ENCODE measurements at places on chromosomes 5 and 9. TPM values are rescaled to one million over a fixed set of nuclear protein-coding genes. Genes with fewer than 3 reads are reported as not detected.

Gene PITX1
- total RNA-seq, result not detected

Gene EPB41L4B
- 94.3 TPM for total RNA-seq

Gene CENPK
- 0.60 TPM for total RNA-seq

DNA sequence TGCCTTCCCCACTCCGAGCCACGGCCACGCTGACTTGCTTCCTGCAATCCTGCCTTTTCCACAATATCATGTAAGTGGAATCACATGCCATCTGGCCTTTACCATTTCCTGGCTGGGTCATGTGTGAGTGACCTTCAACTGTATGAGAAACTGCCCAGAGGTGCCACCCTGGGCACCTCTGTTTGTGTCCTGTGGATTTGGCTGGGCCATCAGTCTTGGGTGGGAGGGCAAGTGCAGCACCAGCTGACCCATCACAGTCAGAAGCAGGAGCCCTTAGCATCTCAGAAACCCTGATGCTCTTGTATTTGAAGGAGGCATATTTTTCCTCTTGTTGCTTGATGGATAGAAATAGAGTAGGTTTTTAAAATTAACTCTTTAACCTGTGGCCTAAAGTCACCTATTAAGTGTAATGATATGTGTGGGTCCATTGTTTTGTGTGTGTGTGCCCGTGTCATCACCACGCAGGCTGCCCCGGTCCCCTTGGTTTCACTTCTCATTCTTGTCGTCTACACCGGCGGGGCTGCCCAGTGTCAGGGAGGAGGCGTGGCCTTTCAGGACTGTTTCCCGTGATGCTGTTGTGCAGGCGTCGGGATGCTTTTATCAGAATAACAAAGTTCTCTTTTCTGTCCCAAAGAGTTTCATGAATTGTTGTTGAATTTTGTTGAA, 52.1 kb upstream of the CACNA1B start:
- H3K27ac ChIP-seq, result no peak overlapping the region
- H3K4me1 ChIP-seq, result no peaks in the 10 kb centered on the region
- H3K4me3 ChIP-seq, result no peak overlapping the region
- no peaks in the 10 kb centered on the region for H3K36me3 ChIP-seq
- H3K27me3 ChIP-seq, result no peaks in the 10 kb centered on the region
- no peak for DNase-seq

DNA sequence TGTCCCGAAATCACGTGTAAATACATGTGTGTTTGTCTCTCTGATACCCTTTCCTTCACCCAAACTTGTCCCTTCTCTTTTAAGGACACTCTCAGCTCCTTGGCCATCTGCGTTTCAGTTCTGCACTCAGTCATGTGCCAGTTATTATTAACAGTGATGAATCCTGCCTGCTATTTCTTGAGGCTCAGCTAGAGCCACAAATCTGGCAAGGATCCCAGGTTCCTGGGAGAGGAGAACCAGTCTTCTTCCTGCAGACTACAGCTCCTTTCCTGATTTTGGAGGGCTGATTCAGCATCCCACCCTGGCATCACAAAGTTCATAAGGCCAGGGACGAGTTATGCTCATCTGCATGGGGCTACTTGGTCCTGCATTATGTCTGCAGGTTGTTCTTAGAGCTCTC, 5.6 kb downstream of the MAMDC2 start:
- H3K27ac ChIP-seq, result no peak overlapping the region
- no peak overlapping the region for H3K4me3 ChIP-seq
- DNase-seq, result no peak
- H3K27me3 ChIP-seq, result no peaks in the 10 kb centered on the region
- peaks cover 6% of the 10 kb centered on the region for H3K4me1 ChIP-seq
- no peaks in the 10 kb centered on the region for H3K36me3 ChIP-seq

Gene SLC6A7
- total RNA-seq, result not detected

Gene DDX4
- total RNA-seq, result 0.31 TPM

DNA sequence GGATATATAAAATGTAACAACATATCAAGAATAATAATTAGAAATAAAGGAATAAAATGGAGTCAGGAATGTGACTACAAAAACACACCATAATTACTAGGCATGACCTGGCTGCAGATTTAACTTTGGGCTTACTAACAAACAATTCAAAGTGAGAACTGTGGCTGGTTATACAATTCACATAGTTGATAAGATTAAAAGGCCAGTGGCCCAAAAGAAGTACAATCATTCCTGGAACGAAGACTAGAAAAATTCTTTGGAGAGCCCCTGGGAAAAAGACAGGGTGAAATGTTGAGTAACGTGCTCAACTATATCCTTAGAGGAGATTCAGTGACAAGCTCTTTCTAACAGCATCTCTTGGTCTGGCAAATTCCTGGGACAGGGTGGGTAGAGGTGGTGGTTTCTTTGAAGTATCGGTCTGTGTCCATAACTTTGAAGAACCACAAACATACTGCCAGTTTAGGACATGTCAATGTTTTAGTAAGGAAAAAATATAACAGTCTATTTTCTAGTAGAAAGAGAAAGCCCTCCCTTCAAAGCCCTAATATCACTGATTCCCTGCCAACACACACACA, 75.0 kb upstream of the IL6ST start:
- H3K27ac ChIP-seq, result no peak overlapping the region
- H3K4me1 ChIP-seq, result peaks cover 5% of the 10 kb centered on the region
- no peaks in the 10 kb centered on the region for H3K27me3 ChIP-seq
- H3K4me3 ChIP-seq, result no peak overlapping the region
- no peaks in the 10 kb centered on the region for H3K36me3 ChIP-seq
- no peak for DNase-seq

Gene TMOD1
- 17.0 TPM for total RNA-seq

GRCh38 chr5:74035521-74035937, 409.5 kb downstream of the ARHGEF28 start:
- H3K36me3 ChIP-seq, result no peaks in the 10 kb centered on the region
- H3K27me3 ChIP-seq, result no peaks in the 10 kb centered on the region
- no peak overlapping the region for H3K27ac ChIP-seq

Gene ZNF484
- 4.6 TPM for total RNA-seq

Gene MYOT
- 0.28 TPM for total RNA-seq

Gene TXNDC8
- not detected for total RNA-seq

DNA sequence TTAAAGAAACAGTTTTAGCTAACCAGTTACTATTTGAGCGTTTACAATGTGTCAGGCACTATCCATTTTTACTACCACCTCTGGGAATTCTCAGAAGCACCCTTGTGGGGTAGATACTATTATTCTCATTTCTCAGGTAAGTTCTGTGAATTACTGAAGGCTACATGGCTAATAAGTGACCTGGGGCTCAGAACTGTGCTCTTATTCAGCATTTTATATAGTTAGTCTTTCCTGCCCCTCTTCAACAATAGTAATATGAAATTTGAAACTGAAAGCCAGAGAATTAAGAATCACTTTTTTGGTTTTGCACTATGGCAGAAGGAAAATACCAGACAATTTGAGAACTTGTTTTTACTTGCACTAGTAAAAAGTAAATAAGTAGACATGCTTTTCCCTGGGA, 11.8 kb downstream of the ELL2 start:
- H3K4me1 ChIP-seq, result peaks cover 24% of the 10 kb centered on the region
- no peak overlapping the region for H3K27ac ChIP-seq

DNA sequence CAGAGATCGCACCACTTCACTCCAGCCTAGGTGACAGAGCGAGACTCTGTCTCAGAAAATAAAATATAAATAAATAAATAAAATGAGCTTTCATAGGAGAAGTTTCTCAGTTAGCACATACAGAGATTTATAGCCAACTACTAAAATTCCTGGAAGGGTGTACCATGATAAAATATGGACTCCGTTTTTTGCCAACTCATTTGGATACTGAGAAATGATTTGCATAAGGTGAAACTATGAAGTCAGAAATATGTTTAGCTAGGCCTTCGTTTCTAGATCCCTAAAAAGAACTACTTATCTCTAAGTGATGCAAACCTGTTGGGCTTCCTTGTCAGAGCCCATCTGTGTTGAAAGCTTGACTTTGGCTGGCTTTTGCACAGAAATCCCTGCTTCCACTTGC, 56.9 kb upstream of the SLC1A1 start:
- no peaks in the 10 kb centered on the region for H3K36me3 ChIP-seq
- DNase-seq, result no peak
- no peaks in the 10 kb centered on the region for H3K27me3 ChIP-seq
- H3K4me3 ChIP-seq, result no peak overlapping the region
- no peaks in the 10 kb centered on the region for H3K4me1 ChIP-seq

- no peaks in the 10 kb centered on the region for H3K36me3 ChIP-seq
- no peaks in the 10 kb centered on the region for H3K27me3 ChIP-seq
- no peak for DNase-seq
- no peak overlapping the region for H3K4me3 ChIP-seq
- no peaks in the 10 kb centered on the region for H3K4me1 ChIP-seq
These were observed 31.8 kb downstream of the FABP6 start for GRCh38 chr5:160260881-160261815.

DNA sequence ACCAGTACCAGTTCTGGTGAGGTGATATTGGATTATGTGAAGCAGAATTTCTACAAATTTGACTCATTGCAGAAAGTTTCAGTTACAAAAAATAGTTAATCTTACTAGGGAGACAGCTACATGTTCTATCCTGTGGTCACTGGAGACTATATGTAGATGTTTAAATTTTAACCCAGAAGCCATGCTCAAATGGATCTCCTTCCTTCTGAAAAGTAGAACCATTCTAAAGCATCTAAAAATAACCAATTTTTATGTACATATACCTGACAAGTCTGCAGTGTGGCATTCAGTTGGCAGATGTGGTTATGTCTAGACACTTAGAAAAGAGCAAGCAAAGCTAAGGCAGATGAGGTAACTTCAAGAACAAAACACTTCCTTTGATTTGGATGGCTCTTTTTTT, 65.5 kb upstream of the POU4F3 start:
- no peak overlapping the region for H3K4me3 ChIP-seq
- peaks cover 62% of the 10 kb centered on the region for H3K36me3 ChIP-seq
- no peaks in the 10 kb centered on the region for H3K27me3 ChIP-seq
- H3K4me1 ChIP-seq, result no peaks in the 10 kb centered on the region
- DNase-seq, result no peak

GRCh38 chr9:19026375-19026774, 6.6 kb downstream of the SAXO1 start:
- no peak for DNase-seq
- H3K4me3 ChIP-seq, result no peak overlapping the region
- no peaks in the 10 kb centered on the region for H3K4me1 ChIP-seq
- H3K27me3 ChIP-seq, result no peaks in the 10 kb centered on the region
- H3K36me3 ChIP-seq, result no peaks in the 10 kb centered on the region

- no peak for DNase-seq
- no peaks in the 10 kb centered on the region for H3K4me1 ChIP-seq
- no peak overlapping the region for H3K4me3 ChIP-seq
- H3K27me3 ChIP-seq, result no peaks in the 10 kb centered on the region
- H3K27ac ChIP-seq, result no peak overlapping the region
These were observed 470.7 kb upstream of the BRINP1 start for GRCh38 chr9:119839888-119840287.

- no peaks in the 10 kb centered on the region for H3K27me3 ChIP-seq
- H3K4me3 ChIP-seq, result no peak overlapping the region
- DNase-seq, result no peak
- no peaks in the 10 kb centered on the region for H3K4me1 ChIP-seq
These were observed 44.9 kb downstream of the NKD2 start for GRCh38 chr5:1053391-1054017.

Gene ORM1
- total RNA-seq, result not detected

DNA sequence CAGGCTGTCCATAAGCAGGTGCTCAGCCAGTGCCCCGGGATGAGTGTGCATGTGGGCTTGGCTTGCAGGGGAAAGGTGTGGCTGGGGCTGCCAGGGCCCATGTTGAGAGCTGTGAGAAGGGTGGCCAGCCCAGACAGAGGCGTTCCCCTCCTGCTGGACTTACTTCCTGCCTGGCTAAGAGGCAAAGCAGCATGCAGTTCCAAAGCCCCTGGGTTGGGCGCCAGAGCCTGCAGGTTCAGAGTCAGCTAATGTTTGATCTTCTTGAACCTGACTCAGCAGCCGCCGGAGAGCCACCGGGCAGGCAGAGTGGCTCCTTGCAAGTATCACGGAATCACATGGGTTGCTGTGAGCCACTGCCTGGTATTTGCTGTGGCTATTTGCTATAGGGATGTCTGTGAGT, 168.4 kb upstream of the MAP1B start:
- peak; percentile 9 for DNase-seq
- no peak overlapping the region for H3K4me3 ChIP-seq
- H3K27ac ChIP-seq, result no peak overlapping the region
- no peaks in the 10 kb centered on the region for H3K4me1 ChIP-seq
- H3K36me3 ChIP-seq, result no peaks in the 10 kb centered on the region

DNA sequence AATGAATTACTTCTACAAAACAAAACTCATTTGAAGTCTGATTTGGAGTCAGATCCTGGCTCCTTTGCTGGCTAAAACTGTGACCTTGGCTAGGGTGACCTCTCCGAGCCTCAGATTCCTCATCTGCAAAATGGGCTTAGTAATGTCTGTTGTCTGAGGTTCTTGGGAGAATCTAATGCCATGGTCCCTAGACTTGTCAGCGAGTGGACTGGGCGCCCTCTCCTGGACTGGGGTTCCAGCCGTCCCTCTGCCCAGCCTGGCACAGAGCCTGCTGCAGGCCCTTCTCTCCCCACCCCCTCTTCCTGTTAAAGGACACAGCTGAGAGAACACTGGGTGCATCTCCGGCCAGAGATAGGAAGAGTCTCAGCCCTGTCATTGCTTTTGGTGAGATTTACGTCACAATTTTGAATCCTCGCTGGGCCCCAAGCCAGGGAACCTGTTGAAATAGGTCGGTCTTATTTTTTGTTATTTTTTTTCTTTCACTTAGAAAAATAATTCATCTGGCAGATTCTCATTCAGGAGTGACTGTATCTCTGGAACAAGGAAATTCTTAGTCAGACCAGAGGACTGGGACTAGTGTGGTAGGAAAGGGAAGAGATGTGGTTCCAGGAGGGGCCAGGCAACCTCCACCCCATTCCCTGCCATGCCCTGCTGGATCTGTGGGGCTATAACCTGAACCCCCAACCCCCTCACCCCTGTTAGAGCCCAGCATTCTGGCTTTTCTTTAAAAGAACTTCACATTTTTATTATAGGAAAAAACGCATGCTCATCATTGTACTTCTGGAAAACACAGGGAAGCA, 48.2 kb upstream of the RPL26L1 start:
- H3K4me1 ChIP-seq, result peaks cover under 1% of the 10 kb centered on the region
- H3K27ac ChIP-seq, result no peak overlapping the region
- no peak overlapping the region for H3K4me3 ChIP-seq
- no peak for DNase-seq

- H3K36me3 ChIP-seq, result no peaks in the 10 kb centered on the region
- DNase-seq, result no peak
- H3K27me3 ChIP-seq, result no peaks in the 10 kb centered on the region
- H3K4me1 ChIP-seq, result no peaks in the 10 kb centered on the region
These were observed 13.9 kb upstream of the ANXA6 start for GRCh38 chr5:151171529-151171928.

DNA sequence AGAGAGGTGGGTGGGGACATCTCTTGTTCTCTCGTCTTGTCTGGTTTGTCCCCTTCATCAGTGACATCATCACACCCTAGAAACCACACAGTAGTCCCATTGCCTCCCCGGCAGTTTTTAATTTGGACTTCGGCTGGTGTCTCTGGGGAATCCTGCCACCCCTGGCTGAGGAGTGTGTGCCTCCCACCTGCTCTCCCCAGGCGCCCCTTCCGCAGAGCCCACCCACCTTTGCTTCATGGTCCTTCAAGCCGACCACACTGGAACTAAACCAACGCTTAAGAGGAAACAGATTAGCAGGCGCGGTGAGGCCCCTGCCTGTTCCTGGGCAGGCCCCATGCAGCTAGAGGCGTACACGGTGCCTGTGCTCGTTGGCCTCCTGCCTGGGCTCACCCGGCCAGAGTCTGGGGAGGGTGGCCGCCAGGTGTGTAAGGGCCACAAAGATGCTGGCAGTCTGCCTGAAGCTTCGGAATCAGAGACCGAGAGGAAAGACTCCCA, 107.6 kb upstream of the SPRY4 start:
- H3K36me3 ChIP-seq, result no peaks in the 10 kb centered on the region
- peak; percentile 33 for DNase-seq
- H3K4me3 ChIP-seq, result no peak overlapping the region
- H3K27ac ChIP-seq, result no peak overlapping the region
- no peaks in the 10 kb centered on the region for H3K4me1 ChIP-seq

GRCh38 chr5:1757511-1757910, 42.1 kb downstream of the MRPL36 start:
- no peak overlapping the region for H3K4me3 ChIP-seq
- H3K36me3 ChIP-seq, result no peaks in the 10 kb centered on the region

Gene C9orf50
- total RNA-seq, result not detected

Measured in pancreas (tissue), 10 donors.